CD4-positive, alpha-beta T cell (primary cell): ENCODE measurements at places on chromosomes 4 and X. TPM values are rescaled to one million over a fixed set of nuclear protein-coding genes. Genes with fewer than 3 reads are reported as not detected.

DNA sequence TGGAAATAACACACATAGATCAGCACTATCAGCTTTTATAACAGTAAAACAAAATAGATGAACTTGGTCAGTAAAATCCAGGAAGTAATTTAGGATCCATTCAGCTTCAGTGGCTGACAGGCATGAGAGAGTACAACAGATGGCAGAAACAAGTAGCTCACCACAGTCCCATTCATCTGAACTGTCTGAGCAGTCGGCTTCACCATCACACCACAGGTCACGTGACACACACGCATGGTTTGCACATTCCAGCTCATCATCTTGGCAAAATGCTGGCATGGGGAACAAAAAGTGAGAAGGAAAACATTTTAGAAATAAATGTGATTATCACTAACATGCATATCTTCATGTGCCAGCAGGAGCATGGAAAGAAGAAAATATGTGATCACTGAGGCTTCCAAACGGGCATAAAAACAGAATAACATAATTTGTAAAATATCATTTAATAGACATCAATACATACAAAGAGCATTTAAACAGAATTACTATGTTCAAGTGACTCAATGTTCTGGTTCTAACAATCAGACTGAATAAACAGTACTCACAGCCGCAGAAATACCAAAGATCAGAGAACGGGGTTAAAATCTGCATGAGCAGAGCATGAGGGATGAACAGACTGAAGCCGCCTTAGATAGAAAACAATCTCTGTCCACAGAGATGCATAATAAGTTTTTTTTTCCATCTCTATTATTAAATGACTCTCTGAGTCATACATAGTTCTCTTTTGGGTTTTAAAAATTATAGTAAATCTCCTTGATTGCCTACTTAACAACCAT lies 158.1 kb downstream of the ATP10D start:
- H3K27ac ChIP-seq, result no peak overlapping the region
- H3K4me1 ChIP-seq, result no peaks in the 10 kb centered on the region
- no peak overlapping the region for H3K4me3 ChIP-seq

- no peak overlapping the region for H3K27ac ChIP-seq
- DNase-seq, result no peak
- H3K4me1 ChIP-seq, result no peaks in the 10 kb centered on the region
- H3K36me3 ChIP-seq, result no peaks in the 10 kb centered on the region
- H3K4me3 ChIP-seq, result no peak overlapping the region
Observed at GRCh38 chrX:109687903-109688302, 45.2 kb downstream of the ACSL4 start.

DNA sequence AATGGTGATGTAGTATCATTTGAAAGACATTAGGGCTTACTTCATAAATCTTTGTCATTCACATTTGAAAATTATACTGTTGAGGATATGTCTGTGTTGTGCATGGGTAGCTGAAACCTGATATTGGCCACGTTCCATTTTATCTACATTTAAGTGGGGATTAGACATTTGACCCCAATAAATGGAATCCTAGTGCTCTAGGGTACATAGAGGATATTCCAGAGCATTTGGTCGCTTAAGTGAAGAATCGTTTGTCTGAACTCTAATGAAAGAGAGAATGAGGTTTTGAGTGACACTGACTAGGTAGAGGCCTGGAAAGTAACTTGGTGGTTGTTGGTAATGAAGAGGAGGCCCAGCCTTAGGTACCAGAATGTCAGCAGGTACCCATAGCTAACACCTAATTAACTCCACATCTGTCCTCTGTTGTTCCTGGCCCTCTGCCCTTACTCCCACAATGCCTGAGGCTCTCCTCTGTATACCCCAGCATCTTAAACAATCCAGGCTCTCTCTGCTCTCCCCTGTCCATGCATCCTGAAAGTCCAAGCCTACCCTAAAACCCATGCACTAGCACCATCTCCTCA lies 299.5 kb upstream of the KLF3 start:
- no peaks in the 10 kb centered on the region for H3K27me3 ChIP-seq
- peaks cover 13% of the 10 kb centered on the region for H3K4me1 ChIP-seq
- H3K4me3 ChIP-seq, result no peak overlapping the region
- H3K27ac ChIP-seq, result no peak overlapping the region

- no peak for DNase-seq
- H3K27me3 ChIP-seq, result no peaks in the 10 kb centered on the region
- no peak overlapping the region for H3K27ac ChIP-seq
- no peak overlapping the region for H3K4me3 ChIP-seq
Observed at GRCh38 chrX:45517090-45517973, 316.7 kb upstream of the DIPK2B start.

GRCh38 chrX:115330498-115331168 lies 41.1 kb downstream of the LUZP4 start:
- H3K27me3 ChIP-seq, result no peaks in the 10 kb centered on the region
- H3K4me1 ChIP-seq, result no peaks in the 10 kb centered on the region
- H3K36me3 ChIP-seq, result no peaks in the 10 kb centered on the region

GRCh38 chr4:125322366-125322730 lies 7.6 kb downstream of the FAT4 start:
- H3K4me3 ChIP-seq, result no peak overlapping the region
- H3K27me3 ChIP-seq, result peaks cover 16% of the 10 kb centered on the region
- H3K36me3 ChIP-seq, result no peaks in the 10 kb centered on the region
- no peak overlapping the region for H3K27ac ChIP-seq

GRCh38 chr4:151031831-151032605 lies 16.9 kb upstream of the LRBA start:
- H3K4me1 ChIP-seq, result peaks cover 4% of the 10 kb centered on the region
- H3K27me3 ChIP-seq, result no peaks in the 10 kb centered on the region
- peak overlapping the region; percentile 31 for H3K4me3 ChIP-seq
- H3K27ac ChIP-seq, result no peak overlapping the region
- no peaks in the 10 kb centered on the region for H3K36me3 ChIP-seq
- DNase-seq, result no peak

DNA sequence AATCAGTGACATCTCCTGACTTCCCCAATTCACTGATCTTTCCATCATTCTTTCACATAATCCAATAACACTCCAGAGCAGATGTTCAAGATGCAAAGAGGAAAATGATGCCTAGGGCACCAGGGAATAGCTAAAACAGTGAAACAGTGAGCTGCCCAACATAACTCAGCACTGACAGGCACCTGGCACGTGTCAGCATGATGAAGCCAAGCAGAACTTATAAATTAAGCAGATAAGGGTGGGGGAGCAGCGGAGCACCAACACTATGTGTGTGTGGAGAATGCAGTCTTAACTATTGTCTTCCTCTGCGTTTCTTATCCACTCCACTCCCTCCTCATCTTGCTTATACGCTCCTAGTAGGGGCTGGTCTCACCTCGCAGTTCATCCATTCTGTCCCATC lies 89.4 kb downstream of the AMMECR1 start:
- no peaks in the 10 kb centered on the region for H3K36me3 ChIP-seq
- no peaks in the 10 kb centered on the region for H3K27me3 ChIP-seq
- DNase-seq, result no peak
- peaks cover 14% of the 10 kb centered on the region for H3K4me1 ChIP-seq

GYPE gene
- total RNA-seq, result not detected

GRCh38 chrX:23436875-23437274 lies 102.2 kb downstream of the PTCHD1 start:
- H3K4me3 ChIP-seq, result no peak overlapping the region
- H3K36me3 ChIP-seq, result no peaks in the 10 kb centered on the region
- no peak overlapping the region for H3K27ac ChIP-seq
- H3K27me3 ChIP-seq, result no peaks in the 10 kb centered on the region
- DNase-seq, result no peak
- no peaks in the 10 kb centered on the region for H3K4me1 ChIP-seq

DNA sequence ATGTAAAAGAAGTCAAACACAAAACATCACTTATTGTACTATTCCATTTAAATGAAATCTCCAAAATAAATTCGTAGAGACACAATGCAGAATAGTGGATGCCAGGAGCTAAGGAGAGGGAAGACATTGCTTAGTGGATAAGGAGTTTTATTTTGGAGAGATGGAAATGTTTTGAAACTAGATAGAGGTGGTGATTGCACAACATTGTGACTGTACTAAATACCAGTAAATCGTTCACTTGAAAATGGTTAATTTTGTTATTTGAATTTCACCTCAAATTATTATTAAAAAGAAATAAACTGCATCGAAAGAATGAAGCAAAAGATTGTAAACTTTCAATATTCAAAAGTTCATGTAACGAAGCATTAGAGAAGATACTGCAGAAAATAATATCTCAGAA lies 9.7 kb upstream of the ACSL4 start:
- H3K36me3 ChIP-seq, result no peaks in the 10 kb centered on the region
- H3K27ac ChIP-seq, result no peak overlapping the region
- H3K4me1 ChIP-seq, result no peaks in the 10 kb centered on the region

- no peak overlapping the region for H3K4me3 ChIP-seq
- no peaks in the 10 kb centered on the region for H3K4me1 ChIP-seq
- H3K27ac ChIP-seq, result no peak overlapping the region
- H3K27me3 ChIP-seq, result peaks cover 22% of the 10 kb centered on the region
- no peak for DNase-seq
Observed at GRCh38 chr4:57195622-57196021, 85.4 kb upstream of the IGFBP7 start.

GRCh38 chr4:3480528-3481112 lies 17.5 kb downstream of the DOK7 start:
- peaks cover 22% of the 10 kb centered on the region for H3K4me1 ChIP-seq
- peaks cover 24% of the 10 kb centered on the region for H3K27me3 ChIP-seq
- no peak overlapping the region for H3K4me3 ChIP-seq
- H3K27ac ChIP-seq, result no peak overlapping the region
- H3K36me3 ChIP-seq, result no peaks in the 10 kb centered on the region

VEGFD gene
- total RNA-seq, result not detected

PCDH10 gene
- total RNA-seq, result not detected

NELFA gene
- total RNA-seq, result 39.9 TPM

DNA sequence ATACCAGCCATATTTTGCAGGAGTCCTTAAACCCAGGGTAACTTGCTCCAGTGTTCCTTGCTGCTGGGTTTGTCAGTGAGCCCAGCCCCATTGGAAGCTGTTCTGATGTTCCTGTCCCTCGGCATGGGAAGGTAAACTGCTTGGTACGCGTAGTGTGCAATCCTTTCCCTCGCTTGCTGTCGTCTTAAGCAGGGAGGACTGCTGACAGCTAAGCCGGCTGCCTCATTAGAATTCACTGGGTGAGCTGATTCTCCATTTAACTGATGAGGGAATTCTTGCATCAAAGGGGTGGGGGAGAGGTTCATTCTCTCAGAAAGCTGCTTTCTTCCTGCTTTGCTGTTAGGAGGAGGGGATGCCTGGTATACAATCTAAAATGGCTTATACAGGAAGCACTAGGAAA lies 164.6 kb downstream of the MID1IP1 start:
- H3K27me3 ChIP-seq, result no peaks in the 10 kb centered on the region
- H3K27ac ChIP-seq, result no peak overlapping the region
- H3K4me1 ChIP-seq, result no peaks in the 10 kb centered on the region
- no peak overlapping the region for H3K4me3 ChIP-seq
- no peak for DNase-seq

PPP1R2C gene
- total RNA-seq, result not detected

DNA sequence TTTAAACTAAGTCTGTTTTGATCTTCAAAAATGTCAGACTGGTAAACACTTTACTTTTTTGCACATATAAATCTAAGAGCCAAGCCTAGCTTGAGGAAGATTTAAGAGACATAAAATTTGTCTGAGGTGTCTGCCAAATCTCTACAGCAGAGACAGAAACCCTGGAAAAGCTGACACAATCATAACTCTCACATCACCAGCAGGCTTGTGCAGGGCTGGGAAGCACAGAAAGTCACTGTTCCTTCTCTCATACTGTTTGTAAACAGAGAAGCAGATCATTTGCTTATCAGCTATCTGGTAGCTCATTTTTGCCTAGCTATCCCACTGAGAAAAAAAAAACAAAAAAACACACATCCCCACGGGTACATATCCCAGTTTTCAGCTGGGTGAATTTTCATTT lies 7.0 kb downstream of the ENOX2 start:
- peaks cover 2% of the 10 kb centered on the region for H3K36me3 ChIP-seq
- H3K27ac ChIP-seq, result no peak overlapping the region
- H3K4me3 ChIP-seq, result no peak overlapping the region

DNA sequence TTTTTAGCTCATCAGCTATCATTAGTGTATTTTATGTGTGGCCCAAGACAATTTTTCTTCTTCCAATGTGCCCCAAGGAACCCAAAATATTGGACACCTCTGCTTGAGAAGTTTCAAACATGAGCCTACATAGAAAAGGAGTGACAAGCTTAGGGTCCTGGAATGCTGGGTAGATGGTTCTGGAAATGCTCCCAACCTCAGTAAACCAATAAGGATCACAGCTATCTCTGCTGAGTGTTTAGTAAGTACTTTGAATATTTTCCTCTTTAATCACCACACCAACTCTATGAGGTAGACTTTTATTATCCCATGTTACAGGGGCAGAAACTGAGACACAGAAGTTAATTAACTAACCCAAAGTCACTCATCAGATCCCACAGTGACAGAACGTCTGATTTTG lies 164.9 kb upstream of the KLF3 start:
- no peaks in the 10 kb centered on the region for H3K27me3 ChIP-seq
- H3K4me3 ChIP-seq, result no peak overlapping the region
- DNase-seq, result no peak
- H3K4me1 ChIP-seq, result no peaks in the 10 kb centered on the region
- H3K27ac ChIP-seq, result no peak overlapping the region

DNA sequence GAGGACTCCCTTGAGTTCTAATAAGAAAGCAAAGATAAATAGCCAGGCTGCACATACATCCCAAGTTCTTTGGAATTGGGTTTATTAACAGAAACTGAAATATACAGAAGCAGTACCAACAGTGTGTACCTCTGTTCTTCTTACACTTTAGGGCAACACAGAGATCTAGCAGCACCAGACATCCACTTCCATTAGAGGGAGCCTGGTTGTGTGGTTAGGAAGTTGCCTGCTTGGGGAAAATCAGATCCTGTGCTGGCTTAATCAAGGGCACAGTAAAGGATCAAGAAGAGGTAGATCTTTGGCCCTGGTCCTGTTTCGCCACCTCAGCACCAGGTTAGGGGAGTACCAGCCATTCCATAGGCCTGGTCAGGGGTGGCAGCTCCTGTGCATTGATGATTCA lies 231.1 kb upstream of the ARHGAP24 start:
- H3K36me3 ChIP-seq, result no peaks in the 10 kb centered on the region
- no peaks in the 10 kb centered on the region for H3K4me1 ChIP-seq
- no peaks in the 10 kb centered on the region for H3K27me3 ChIP-seq
- no peak for DNase-seq

PAGE5 gene
- not detected for total RNA-seq

GRCh38 chr4:155403886-155404285 lies 27.1 kb upstream of the MAP9 start:
- DNase-seq, result no peak
- no peak overlapping the region for H3K4me3 ChIP-seq
- H3K27me3 ChIP-seq, result no peaks in the 10 kb centered on the region
- no peaks in the 10 kb centered on the region for H3K36me3 ChIP-seq
- H3K27ac ChIP-seq, result no peak overlapping the region

CSN1S1 gene
- total RNA-seq, result not detected

TRAM1L1 gene
- total RNA-seq, result not detected

RRAGB gene
- total RNA-seq, result 8.5 TPM

INTS6L gene
- total RNA-seq, result 26.7 TPM

NRK gene
- not detected for total RNA-seq

DNA sequence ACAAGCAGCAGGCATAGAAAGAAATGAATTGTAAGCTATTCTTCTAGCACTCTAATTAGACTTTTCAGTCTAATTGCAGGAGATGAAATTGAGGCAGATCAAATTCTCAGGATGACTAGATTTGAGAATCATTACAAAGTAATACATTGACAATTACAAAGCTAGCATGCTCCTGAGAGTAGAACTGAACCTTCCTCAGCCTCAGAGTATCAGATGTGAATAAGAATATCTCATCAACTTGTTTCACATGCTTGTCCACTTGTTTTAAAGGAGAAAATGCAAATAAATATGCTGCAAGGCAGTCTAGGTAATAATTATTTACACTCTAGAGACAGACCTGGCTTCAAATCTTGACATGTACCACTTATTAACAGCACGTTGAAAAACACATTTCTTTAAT lies 491.0 kb upstream of the MAGEB2 start:
- H3K27me3 ChIP-seq, result no peaks in the 10 kb centered on the region
- H3K27ac ChIP-seq, result no peak overlapping the region
- H3K36me3 ChIP-seq, result no peaks in the 10 kb centered on the region
- H3K4me3 ChIP-seq, result no peak overlapping the region

SHOX gene
- total RNA-seq, result not detected
